ENCODE measurements at places on chromosomes 13 and 19.

DNA sequence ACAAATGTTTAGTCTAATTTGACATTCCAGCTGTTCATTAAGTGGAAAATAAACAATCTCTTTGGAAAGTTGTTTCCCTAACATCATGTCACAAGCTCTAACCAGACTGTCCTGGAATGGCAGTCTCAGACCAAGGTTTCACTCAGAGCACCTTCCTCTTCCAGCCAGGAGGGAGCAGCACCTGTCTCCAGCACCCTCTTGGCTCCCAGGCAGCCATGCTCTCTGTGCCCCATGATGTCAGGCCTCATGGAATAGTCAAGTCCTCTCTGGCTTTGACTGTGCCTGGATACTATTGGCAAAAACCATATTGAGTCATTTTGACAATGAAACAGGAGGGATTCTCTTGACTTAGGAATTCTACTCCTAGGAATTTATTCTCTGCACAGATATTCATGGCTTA is 171.4 kb downstream of the OXGR1 start:
- peak; percentile 55 for DNase-seq
- H3K4me3 ChIP-seq: no peak overlapping the region
- H3K27ac ChIP-seq: no peak overlapping the region
- H3K36me3 ChIP-seq: no peaks in the 10 kb centered on the region

DNA sequence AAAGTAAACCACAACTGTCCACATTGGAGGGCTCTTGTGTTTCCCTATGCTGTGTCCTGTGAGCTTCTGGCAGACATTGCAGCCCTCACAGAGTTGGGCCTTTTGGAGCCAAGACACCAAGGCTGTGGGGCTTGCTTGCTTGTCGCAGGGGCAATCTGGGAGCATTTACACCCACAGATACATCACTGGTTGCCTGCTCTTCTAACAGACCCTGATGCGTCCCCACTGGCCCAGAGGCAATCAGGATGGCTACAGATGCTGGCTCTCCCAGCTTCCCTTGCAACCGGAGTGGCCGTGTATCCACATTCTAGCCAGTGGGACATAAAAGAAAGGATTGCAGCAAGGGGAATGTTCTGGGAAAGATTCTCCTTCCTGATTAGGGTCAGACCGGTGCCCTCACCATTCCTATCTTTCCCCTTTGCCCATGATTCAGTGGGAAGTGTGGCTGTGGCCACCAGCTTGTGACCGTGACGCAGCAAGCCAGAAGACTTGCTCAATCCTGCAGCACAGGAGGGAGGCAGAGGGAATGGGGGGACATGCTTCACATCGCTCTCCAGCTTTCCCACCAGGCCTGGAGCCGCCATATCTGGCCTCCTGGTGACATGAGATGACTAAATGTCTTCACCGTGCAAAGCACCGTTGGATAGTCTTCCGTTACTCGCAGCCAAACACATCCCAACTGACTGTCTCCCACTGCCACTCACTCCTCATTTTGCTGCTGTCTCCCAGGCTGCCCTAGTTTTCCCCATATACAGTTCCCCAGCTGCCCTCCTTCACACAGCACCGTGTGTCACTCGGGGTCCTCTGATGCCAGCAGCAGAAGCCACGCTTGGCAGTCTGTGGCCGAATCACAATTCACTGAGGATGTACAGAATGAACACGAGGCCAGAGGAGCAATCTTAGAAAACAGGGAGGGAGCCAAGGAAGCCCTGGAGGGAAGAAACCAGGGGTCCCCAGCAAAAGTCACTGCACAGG is 151.0 kb downstream of the DPF1 start:
- no peak overlapping the region for H3K4me3 ChIP-seq
- H3K27ac ChIP-seq: peak overlapping the region; percentile 75
- no peaks in the 10 kb centered on the region for H3K27me3 ChIP-seq
- H3K36me3 ChIP-seq: peaks cover 4% of the 10 kb centered on the region

- no peak for DNase-seq
- peaks cover 10% of the 10 kb centered on the region for H3K27me3 ChIP-seq
- no peaks in the 10 kb centered on the region for H3K36me3 ChIP-seq
- H3K4me1 ChIP-seq: no peaks in the 10 kb centered on the region
- H3K27ac ChIP-seq: no peak overlapping the region
Observed at GRCh38 chr13:28089065-28089464, 11.3 kb downstream of the FLT3 start.

GRCh38 chr13:78602561-78603239 is 652 bp downstream of the POU4F1 start:
- H3K4me1 ChIP-seq: peaks cover 60% of the 10 kb centered on the region
- peak overlapping the region; percentile 78 for H3K4me3 ChIP-seq
- H3K27me3 ChIP-seq: peaks cover 97% of the 10 kb centered on the region
- H3K27ac ChIP-seq: no peak overlapping the region

DNA sequence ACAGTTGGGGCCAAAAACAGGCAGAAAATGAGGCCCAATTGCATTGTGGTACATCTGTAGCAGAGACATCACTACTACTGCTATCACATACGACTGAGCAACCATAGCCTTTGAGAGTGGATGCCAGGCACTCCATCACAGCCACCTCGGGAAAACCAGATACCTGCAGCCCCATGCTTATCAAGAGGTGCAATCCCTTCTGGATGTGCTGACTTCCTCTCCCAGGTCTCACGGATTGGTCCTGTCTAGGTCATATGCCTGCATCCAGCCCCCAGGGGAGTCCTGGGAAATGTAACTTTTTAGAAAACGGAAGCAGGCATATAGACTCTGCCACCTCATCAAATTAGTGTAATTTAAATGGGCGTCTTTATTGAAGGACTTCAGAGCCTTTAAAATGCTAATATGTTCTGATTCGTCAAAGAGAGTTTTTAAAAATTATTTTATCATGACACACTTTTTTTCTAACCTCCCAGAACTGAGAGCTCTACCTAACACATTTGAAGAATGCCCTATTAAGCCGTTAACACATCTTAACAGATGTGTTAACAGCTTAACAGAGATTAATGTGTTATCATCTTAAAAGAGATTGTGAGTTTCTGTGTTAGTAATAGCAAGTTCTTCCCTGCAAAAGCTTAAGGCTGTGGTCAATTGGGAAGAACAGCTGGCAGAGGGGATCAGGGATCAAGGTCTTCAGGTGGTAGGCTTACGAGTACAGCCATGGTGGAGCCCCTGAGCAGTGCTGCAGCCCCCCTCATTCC is 63.9 kb downstream of the DLEU7 start:
- H3K27me3 ChIP-seq: no peaks in the 10 kb centered on the region
- no peak overlapping the region for H3K4me3 ChIP-seq
- no peak overlapping the region for H3K27ac ChIP-seq

- no peak for DNase-seq
- H3K4me1 ChIP-seq: peaks cover 11% of the 10 kb centered on the region
- no peak overlapping the region for H3K27ac ChIP-seq
- H3K4me3 ChIP-seq: no peak overlapping the region
- no peaks in the 10 kb centered on the region for H3K27me3 ChIP-seq
- peaks cover 14% of the 10 kb centered on the region for H3K36me3 ChIP-seq
Observed at GRCh38 chr13:34257966-34258365, 440.0 kb downstream of the RFC3 start.

DNA sequence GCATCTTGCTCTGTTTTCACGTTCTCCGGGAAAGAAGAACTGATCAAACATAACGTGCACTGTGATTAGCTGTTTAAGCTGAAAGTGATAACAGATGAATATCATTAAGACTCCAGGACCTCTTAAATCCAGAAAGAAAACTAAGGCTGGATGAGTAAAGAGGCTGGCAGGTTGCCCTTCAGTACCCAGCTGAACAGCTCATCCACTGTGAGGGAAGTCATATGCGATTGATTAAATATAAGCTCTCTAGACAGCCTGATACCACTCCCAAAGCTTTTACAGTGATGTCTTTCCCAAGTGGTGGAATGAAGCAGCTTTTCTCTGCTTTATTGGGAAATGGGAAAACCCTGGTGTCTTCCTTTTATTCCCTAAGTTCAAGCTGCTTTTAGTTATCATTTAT is 116.9 kb downstream of the EFNB2 start:
- no peak overlapping the region for H3K4me3 ChIP-seq
- no peaks in the 10 kb centered on the region for H3K36me3 ChIP-seq
- H3K27me3 ChIP-seq: no peaks in the 10 kb centered on the region
- no peak overlapping the region for H3K27ac ChIP-seq

GRCh38 chr19:29884466-29884865 is 57.6 kb upstream of the URI1 start:
- no peak overlapping the region for H3K4me3 ChIP-seq
- peaks cover 22% of the 10 kb centered on the region for H3K4me1 ChIP-seq
- no peaks in the 10 kb centered on the region for H3K36me3 ChIP-seq
- no peak overlapping the region for H3K27ac ChIP-seq
- no peaks in the 10 kb centered on the region for H3K27me3 ChIP-seq
- DNase-seq: no peak

DNA sequence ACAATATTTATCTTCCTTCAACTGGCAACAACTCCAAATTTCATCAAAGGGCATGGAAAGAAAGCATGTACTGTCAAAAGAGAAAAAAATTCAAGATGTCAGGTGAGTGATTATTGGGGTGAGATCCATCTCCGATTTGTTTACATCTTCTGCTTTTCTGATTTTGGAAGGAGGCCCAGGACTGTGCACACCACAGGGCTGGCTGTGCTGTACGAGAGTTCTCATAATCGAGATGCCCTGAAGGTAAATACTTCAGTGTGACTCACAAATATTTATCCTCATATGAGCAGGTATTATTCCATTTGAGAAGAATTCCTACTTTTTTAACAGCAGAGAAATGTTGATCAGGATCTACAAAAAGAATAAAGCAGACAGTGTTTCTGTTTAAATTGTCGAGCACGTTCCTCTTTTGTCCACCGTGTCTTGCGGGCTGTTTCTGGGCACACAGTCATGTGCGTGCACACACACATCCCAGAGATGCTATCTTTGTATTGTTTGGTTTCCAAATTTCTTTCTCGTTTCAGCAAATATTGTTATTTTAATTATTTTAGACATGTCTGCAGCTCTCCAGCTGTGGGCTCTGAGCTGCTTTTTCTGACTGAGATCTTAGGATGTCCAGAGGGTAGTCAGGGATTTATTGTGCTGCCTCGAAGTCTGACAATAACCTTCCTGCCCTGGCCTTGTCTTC is 103.8 kb downstream of the KL start:
- no peak for DNase-seq
- peaks cover 23% of the 10 kb centered on the region for H3K4me1 ChIP-seq

- peak; percentile 27 for DNase-seq
- peak overlapping the region; percentile 56 for H3K27ac ChIP-seq
- H3K4me1 ChIP-seq: peaks cover 5% of the 10 kb centered on the region
- no peak overlapping the region for H3K4me3 ChIP-seq
- H3K27me3 ChIP-seq: no peaks in the 10 kb centered on the region
- H3K36me3 ChIP-seq: no peaks in the 10 kb centered on the region
Observed at GRCh38 chr19:9883231-9883758, 48.2 kb downstream of the PIN1 start.

- peaks cover 3% of the 10 kb centered on the region for H3K27me3 ChIP-seq
- DNase-seq: no peak
- H3K4me3 ChIP-seq: no peak overlapping the region
- no peak overlapping the region for H3K27ac ChIP-seq
- no peaks in the 10 kb centered on the region for H3K36me3 ChIP-seq
Observed at GRCh38 chr19:3423183-3423829, 56.9 kb downstream of the NFIC start.

DNA sequence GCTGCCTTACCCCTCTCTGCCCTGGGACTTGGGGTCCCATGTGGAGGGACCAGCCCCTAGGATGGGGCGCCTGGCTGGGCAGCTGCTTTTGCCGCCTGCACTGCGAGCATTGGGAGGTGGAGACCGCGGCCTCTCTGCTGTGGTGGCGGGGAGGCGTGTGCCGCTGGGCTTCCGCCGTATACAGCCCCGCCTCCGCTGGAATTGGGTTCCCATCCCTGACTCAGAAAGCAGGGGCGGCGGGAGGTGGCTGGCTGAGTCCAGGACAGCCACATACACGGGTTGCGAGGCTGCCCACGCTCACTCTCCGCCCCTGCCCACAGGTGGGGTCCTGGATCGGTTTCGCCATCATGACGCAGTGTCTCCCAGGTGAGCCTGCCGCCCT is 6.6 kb downstream of the NDUFB7 start:
- peaks cover 2% of the 10 kb centered on the region for H3K36me3 ChIP-seq
- no peaks in the 10 kb centered on the region for H3K27me3 ChIP-seq
- H3K4me3 ChIP-seq: no peak overlapping the region
- H3K4me1 ChIP-seq: peaks cover 26% of the 10 kb centered on the region
- H3K27ac ChIP-seq: no peak overlapping the region

- no peaks in the 10 kb centered on the region for H3K27me3 ChIP-seq
- peak overlapping the region; percentile 99 for H3K27ac ChIP-seq
- H3K4me1 ChIP-seq: peaks cover 16% of the 10 kb centered on the region
- peak; percentile 93 for DNase-seq
Observed at GRCh38 chr19:48169578-48169938, 586 bp downstream of the LIG1 start.

DNA sequence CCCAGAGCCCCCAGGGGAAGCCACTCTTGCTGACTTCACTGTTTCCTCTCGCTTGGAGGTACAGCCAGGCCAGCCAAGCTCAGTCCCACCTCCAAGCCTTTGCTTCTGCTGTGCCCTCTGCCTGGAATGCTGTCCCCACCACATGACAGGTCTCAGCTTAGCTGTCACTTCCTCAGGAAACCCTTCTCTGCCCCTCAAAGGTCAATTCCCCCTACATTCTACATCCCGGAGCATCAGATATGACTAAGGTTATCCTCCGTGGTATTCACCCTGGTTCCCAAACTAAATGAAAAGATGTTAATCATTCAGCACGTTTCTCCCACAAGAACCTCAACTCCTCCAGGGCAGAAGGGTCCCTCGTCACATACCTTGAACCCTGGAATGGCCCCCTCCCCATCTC is 53.5 kb downstream of the PTPRS start:
- DNase-seq: no peak
- H3K4me3 ChIP-seq: no peak overlapping the region
- H3K4me1 ChIP-seq: peaks cover 12% of the 10 kb centered on the region
- H3K27me3 ChIP-seq: no peaks in the 10 kb centered on the region
- H3K27ac ChIP-seq: 0 out of 2 replicates have a peak overlapping the region, but pooled peaks have one; percentile 36

GRCh38 chr13:45180713-45181601 is 19.9 kb downstream of the KCTD4 start:
- DNase-seq: no peak
- H3K4me1 ChIP-seq: no peaks in the 10 kb centered on the region
- no peak overlapping the region for H3K27ac ChIP-seq
- no peaks in the 10 kb centered on the region for H3K36me3 ChIP-seq

DNA sequence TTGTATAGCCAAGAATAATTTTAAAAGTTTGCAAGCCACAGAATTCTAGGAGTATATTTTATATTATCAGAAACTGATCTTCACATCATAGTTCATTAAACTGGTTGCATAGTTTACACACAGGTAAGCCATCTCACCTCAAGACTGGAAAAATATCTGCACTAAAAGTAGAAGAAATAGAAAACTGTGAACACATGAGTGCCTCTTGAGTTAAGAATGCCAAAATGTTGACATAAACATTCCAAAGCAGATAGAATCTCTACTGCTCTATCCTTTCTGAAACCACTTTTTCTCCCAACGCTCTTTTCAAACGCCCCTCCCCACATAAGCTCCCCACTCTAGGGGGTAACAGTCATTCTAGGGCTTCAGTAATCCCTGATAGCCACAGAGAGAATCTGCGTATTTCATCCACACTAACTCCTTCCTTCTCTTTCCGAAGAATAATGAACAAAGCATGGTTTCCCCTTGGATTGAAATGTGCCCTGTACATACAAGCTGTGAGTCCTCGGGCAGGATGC is 201.5 kb downstream of the IRS2 start:
- peaks cover 17% of the 10 kb centered on the region for H3K4me1 ChIP-seq
- H3K4me3 ChIP-seq: no peak overlapping the region
- H3K27ac ChIP-seq: no peak overlapping the region
- no peaks in the 10 kb centered on the region for H3K36me3 ChIP-seq
